ENCODE measurements at places on chromosomes 13 and 19.

GRCh38 chr13:75445717-75446499 lies 36.1 kb downstream of the TBC1D4 start:
- no peak for DNase-seq

GRCh38 chr13:108911807-108912206 lies 282.4 kb downstream of the MYO16 start:
- no peak for DNase-seq

- DNase-seq = no peak
These were observed 6.0 kb upstream of the SULT2A1 start for GRCh38 chr19:47891923-47892666.

- DNase-seq = no peak
These were observed 2.3 kb downstream of the ZNF780A start for GRCh38 chr19:40088299-40089047.

DNA sequence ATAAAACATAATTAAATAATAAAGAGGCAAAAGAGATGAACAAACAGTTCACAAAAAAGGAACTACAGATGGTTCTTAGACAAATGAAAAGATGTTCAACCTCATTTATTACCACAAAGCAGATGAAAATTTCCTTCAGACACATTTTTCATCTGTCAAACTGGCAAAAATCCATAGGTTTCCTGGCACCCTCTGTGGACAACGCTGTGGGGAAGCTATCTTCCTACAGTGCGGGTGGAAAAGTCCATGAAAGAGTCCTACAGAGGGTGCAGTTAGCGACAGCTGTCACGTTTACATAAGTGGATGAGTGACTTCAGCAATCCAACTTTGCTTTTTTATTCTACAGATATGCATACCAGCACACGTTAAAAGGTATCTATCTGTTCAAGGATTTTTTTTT lies 30.3 kb upstream of the PDCD5 start:
- DNase-seq = no peak

GRCh38 chr13:100131863-100132574 lies 43.1 kb downstream of the PCCA start:
- no peak for DNase-seq

DNA sequence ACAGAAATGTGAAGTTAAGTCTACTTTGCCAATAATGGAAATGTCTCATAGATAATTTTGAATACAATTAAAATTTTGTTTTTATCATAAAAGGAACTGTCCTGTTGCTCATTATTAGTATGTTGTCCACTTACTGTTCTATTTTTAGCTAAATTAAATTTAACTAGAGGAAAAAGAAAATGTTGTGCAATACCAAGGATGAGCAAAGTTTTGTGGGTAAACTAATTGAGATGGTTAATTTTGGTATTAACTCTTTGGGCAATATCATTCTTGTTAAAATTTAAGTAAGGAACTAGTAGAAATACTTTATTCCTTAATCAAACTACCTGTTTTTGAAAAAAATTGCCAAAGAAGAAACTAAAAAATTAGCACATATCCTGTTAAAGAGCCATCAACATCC lies 43.5 kb downstream of the SOX1 start:
- no peak for DNase-seq

GRCh38 chr19:5547881-5548280 lies 19.9 kb downstream of the TINCR start:
- DNase-seq = no peak

DNA sequence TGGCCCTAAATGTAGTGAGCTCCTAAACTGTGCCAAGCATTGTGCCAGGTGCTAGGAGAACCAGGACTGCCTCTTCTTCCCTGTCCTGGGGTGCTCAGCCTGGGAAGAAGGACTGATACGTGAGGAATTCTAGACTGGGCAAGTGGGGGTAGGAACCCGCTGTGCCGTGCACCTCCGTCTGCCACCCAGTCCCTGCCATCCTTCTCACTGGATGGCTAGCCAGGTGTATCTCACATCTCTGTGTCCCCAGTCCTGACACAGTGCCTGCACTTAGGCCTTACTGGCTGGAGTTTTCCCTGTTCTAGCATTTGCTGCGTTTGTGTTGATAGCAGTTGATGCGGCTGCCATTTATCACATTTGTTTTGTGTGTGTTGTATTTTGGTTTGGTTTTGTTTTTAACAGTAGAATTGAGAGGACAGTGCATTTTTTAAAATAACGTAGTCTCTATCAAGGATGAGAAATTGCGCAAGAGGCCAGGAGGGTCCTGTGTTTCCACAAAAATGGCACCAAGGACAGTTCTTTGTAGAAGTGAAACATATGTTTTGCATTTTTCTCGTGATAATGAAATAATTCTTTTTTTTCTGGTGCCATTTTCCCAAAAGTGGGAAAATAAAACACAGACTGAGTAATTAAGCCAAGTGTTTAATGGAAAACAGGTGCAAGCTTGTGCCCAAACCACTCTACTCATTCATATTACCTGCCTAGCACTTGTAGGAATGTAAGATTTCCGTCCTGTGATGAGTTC lies 4.7 kb upstream of the GPR183 start:
- DNase-seq = no peak

- DNase-seq = no peak
These were observed 109.9 kb downstream of the KLF12 start for GRCh38 chr13:74024314-74024713.

- DNase-seq = peak; percentile 59
These were observed 7.2 kb downstream of the PALM3 start for GRCh38 chr19:14054721-14055120.

DNA sequence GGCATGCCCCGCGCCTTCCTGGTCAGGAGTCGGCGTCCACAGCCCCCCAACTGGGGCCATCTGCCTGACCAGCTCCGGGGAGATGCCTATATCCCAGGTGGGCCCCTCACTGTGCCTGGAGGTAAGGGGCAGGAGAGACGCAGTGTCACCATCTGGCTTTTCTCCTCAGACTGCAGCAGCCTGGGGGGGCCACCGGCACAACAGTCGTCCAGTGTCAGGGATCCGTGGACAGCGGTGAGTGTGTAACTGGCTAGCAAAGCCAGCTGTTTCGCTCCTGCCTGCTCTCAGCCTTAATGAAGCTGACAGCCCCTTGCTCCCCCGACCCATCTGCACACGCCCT lies 227 bp downstream of the OVOL3 start:
- DNase-seq = no peak

- no peak for DNase-seq
These were observed 414.2 kb downstream of the FOXO1 start for GRCh38 chr13:40252241-40252640.

DNA sequence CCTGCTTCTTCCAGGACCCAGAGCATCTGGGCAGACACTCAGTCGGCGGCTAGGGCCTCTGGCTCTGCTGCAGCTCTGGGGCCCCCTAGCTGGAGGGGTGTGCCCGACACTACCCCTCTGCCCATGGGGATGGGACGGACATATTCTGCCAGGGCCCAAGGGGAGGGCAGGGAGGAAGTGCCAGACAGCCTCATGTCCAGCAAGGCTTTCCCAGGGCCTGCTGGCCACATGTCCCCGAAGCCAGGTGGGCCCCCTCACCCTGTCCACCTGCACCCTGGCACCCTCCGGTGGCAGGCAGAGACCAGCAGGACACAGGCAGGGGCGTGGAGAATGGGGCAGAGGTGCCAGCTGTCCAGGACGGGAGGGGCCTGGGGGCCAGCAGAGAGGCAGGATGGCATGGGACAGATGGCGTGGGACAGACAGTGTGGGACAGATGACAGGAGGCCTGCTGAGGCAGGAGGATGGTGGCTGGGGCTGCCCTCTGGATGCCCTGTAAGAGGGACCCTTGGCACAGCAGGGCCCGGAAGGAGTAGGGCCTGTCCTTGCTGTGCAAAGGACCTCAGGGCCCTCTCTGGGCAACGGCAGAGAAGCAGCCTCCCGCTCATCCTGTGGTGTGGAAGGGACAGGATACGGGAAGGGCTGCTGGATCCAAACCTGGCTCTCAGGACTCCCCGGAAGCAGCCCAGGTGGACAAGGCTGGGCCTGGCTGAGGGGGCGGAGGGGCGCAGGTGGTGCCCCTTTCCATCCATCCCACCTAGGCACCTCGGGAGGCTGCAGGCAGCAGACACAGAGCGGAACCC lies 29.1 kb downstream of the CEBPG start:
- DNase-seq = peak; percentile 67

- no peak for DNase-seq
These were observed 133.3 kb downstream of the KLF12 start for GRCh38 chr13:74000876-74001275.

- DNase-seq = no peak
These were observed 110.9 kb upstream of the DIAPH3 start for GRCh38 chr13:60274655-60275054.

DNA sequence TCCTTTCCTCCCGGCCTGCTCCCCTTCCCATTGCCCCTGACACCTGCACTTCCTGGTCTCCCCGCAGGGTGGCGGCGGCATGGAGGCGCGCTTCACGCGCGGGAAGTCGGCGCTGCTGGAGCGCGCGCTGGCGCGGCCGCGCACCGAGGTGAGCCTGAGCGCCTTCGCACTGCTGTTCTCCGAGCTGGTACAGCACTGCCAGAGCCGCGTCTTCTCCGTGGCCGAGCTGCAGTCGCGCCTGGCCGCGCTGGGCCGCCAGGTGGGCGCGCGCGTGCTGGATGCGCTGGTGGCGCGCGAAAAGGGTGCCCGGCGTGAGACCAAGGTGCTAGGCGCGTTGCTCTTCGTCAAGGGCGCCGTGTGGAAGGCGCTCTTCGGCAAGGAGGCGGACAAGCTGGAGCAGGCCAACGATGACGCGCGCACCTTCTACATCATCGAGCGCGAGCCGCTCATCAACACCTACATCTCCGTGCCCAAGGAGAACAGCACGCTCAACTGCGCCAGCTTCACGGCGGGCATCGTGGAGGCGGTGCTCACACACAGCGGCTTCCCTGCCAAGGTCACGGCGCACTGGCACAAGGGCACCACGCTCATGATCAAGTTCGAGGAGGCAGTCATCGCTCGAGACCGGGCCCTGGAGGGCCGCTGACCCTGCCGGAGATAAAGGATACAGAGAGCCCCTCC lies 1.7 kb downstream of the TRAPPC5 start:
- no peak for DNase-seq

- DNase-seq = no peak
These were observed 206.7 kb upstream of the RFC3 start for GRCh38 chr13:33611121-33611805.

GRCh38 chr13:113539822-113540221 lies 44.7 kb upstream of the TFDP1 start:
- peak; percentile 22 for DNase-seq

DNA sequence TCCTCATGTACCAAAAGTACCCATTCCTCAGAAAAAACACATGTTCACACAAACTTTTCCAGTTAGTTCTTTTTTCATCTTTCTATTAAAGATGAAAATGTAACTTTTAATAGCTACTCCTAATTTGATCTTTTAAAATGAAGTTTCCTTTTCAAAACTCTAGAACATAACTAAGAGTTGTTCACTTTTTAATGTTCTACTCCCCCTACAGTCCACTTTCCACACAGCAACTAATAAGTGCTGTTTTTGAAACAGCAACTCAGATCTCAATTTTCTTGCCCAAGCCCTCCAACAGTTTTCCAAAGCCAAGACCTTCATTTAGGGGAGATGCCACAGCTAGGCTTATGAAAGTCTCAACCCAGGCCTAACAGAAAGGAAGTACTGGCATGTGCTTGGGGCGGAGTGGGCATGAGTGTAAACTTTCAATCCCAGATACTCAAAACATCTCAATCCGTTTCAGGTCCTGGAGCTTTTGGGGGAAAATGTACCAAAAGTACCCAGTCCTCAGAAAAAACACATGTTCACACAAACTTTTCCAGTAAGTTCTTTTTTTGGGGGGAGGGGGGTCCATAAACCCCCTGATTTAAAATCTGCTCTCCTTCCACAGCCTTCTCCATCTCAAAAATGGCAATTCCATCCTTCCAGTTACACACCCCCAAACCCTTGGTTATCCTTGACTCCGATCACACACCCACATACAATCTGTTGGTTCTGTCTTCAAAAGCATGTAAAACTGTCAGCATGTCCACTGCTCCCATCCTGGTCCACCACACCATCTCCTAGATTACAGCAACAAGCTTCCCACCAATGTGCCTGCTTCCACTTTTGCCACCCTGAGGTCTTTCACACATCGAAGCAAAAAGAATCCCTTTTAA lies 2.0 kb downstream of the FBL start:
- no peak for DNase-seq

DNA sequence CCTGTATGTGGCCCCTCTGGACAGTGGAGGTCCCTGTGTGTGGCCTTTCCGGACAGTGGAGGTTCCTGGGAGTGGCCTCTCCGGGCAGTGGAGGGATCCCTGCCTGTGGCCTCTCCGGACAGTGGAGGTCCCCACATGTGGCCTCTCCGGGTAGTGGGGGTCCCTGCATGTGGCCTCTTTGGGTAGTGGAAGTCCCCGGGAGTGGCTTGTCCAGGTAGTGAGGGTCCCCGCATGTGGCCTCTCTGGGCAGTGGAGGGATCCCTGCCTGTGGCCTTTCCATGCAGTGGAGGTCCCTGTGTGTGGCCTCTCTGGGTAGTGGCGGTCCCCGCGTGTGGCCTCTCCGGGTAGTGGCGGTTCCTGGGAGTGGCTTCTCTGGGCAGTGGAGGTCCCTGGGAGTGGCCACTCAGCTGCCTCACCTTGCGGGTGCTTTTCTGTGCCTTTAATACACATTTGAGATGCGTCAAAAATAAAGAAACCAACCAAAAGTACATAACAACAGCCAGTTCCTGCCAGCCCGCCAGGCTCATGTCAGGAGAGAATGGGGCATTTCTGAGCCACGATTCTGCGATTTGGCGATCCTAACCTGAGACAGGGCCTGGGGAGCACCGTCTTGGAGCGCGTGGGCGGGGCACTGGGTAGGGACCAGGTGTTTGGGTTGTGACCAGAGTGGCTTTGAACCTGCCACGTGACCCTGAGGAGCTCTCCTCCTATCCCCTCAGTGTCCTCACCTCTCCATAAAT lies 194.7 kb downstream of the ZNF536 start:
- no peak for DNase-seq

DNA sequence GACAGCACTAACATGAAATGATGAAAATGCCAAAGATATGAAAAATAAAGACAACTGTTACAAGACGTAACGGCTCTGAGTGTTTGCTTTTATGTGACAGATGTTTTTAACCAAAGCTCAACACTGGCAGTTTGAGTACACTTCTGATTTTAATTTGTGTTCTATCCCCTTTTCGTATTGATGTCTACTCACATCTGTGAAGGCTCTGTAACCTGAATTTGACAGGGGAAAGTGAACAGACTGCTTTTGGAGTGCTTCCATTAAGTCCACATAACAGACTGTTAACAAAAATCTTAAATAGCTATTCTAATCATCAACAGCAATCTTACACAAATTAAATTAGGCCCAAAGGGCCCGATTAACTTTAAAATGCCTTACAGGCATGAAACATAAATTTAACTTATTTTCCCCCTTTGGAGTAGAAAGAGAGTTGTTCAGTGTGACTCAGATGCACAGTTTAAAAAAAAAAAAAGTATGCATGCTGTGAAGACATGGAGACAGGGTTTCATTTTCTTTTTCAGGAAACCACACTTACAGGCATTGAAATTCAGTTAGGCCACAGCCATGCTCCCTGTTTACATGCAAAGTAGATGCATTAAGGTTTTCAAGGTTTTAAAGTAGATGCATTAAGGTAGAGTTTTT lies 16.3 kb upstream of the RNASEH2B start:
- DNase-seq = no peak

GRCh38 chr19:18366021-18366435 lies 19.9 kb upstream of the GDF15 start:
- no peak for DNase-seq

- DNase-seq = no peak
These were observed 13.3 kb upstream of the CACNG6 start for GRCh38 chr19:53977991-53978731.

All from upper lobe of right lung (tissue), 1 donor.